T-cell (primary cell): ENCODE measurements at places on chromosomes 16 and 17. TPM values are rescaled to one million over a fixed set of nuclear protein-coding genes. Genes with fewer than 3 reads are reported as not detected.

Gene WNT3
- 0.09 TPM for total RNA-seq

Gene ZNF668
- 14.3 TPM for total RNA-seq

Gene RND2
- total RNA-seq, result 0.64 TPM

Gene PRSS36
- 1.1 TPM for total RNA-seq

Gene SEPTIN12
- total RNA-seq, result not detected

Gene SBK1
- total RNA-seq, result 25.0 TPM

Gene CCL14
- total RNA-seq, result not detected

Gene KRTAP1-4
- not detected for total RNA-seq

Gene SLC47A1
- total RNA-seq, result 0.26 TPM

Gene CDH8
- not detected for total RNA-seq

Gene GAST
- total RNA-seq, result not detected

Gene CBX8
- total RNA-seq, result 5.1 TPM

Gene KRTAP1-1
- not detected for total RNA-seq

Gene TUBB3
- total RNA-seq, result 0.58 TPM

Gene DHRS7C
- total RNA-seq, result not detected

Gene FN3K
- 8.1 TPM for total RNA-seq

Gene PLA2G10
- total RNA-seq, result not detected

Gene TNFRSF13B
- 4.5 TPM for total RNA-seq

Gene NPIPA5
- total RNA-seq, result 1.0 TPM

Gene IGF2BP1
- total RNA-seq, result 0.43 TPM

Gene CDH13
- not detected for total RNA-seq

Gene PRAC1
- total RNA-seq, result not detected

Gene PRRT2
- 7.9 TPM for total RNA-seq

Gene HSF5
- total RNA-seq, result 2.5 TPM

Gene MEOX1
- total RNA-seq, result 3.6 TPM

Gene TP53TG3C
- not detected for total RNA-seq

Gene ADGRG1
- total RNA-seq, result 12.9 TPM

Gene GPR142
- total RNA-seq, result not detected

Gene DNAH17
- 0.75 TPM for total RNA-seq

Gene SNRNP25
- 9.0 TPM for total RNA-seq

Gene MMP28
- total RNA-seq, result 6.4 TPM

Gene TMEM88
- total RNA-seq, result 5.8 TPM

Gene KRTAP9-8
- not detected for total RNA-seq

Gene ANKRD40CL
- total RNA-seq, result not detected

Gene MT1E
- total RNA-seq, result 1.9 TPM

Gene P2RX1
- 0.95 TPM for total RNA-seq

Gene RAB34
- 82.8 TPM for total RNA-seq

Gene TLCD2
- 0.59 TPM for total RNA-seq

Gene MEIOC
- not detected for total RNA-seq

Gene FGF11
- total RNA-seq, result 4.2 TPM

Gene SPNS2
- total RNA-seq, result 0.60 TPM

Gene ALDH3A1
- not detected for total RNA-seq

Gene SSTR5
- total RNA-seq, result not detected

Gene MBTD1
- total RNA-seq, result 27.3 TPM

Gene EPN3
- not detected for total RNA-seq

Gene PMFBP1
- total RNA-seq, result 1.1 TPM

Gene SOST
- not detected for total RNA-seq

Gene TMC5
- 0.09 TPM for total RNA-seq
